ENCODE measurements at places on chromosomes 11 and 22.

- DNase-seq: peak; percentile 64
Measured at GRCh38 chr22:40040927-40041326, 46.2 kb downstream of the FAM83F start.

GRCh38 chr22:38305471-38306448, 11.5 kb downstream of the CSNK1E start:
- no peak for DNase-seq

DNA sequence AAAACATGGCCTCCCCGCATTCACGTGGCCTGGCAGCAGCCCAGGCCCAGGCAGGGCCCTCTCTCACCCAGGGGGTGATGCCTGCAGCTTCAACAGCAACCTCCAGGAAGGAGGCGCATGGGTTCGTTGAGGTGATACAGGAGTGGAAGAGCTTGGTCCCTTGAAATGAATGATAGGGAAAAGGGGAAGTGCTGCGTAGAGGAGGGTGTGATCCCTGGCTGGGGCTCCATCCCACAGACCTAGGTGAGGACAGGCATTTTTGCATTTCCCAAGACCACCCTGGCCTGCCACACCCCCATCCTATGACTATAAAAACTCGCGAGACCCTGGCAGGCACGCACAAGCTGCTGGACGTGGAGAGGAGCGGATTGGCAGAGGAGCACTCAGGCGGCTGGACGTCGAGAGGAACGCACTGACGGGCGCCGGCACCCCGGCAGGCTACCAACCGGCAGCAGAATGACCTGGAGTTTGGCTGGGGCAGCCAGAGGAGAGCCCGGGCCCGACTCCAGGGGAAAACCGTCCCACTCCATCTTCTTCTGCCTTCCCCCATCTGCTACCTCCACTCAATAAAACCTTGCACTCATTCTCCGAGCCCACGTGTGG, 32.6 kb downstream of the RTN4R start:
- no peak for DNase-seq

DNA sequence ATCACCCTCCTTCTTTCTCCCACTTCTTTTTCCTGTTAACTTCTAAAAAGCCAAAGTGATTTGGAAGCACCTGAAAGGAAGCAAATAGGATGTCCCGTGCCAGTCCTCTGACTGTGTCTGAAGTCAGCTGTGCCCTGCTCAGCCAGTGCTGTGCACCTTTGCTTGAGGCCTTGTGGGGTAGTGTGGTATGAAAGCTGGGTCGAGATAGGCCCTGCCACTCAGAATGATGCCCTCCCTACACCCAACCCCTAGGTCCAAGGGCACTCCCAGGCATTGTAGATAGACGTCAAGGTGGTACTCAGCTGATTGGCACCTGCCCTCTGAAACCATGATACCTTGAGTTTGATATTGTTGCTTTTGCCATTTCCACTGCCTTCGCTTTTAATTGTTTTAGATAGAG, 83.6 kb upstream of the RASSF10 start:
- DNase-seq: no peak

GRCh38 chr22:17540481-17540880, 22.8 kb upstream of the SLC25A18 start:
- no peak for DNase-seq

DNA sequence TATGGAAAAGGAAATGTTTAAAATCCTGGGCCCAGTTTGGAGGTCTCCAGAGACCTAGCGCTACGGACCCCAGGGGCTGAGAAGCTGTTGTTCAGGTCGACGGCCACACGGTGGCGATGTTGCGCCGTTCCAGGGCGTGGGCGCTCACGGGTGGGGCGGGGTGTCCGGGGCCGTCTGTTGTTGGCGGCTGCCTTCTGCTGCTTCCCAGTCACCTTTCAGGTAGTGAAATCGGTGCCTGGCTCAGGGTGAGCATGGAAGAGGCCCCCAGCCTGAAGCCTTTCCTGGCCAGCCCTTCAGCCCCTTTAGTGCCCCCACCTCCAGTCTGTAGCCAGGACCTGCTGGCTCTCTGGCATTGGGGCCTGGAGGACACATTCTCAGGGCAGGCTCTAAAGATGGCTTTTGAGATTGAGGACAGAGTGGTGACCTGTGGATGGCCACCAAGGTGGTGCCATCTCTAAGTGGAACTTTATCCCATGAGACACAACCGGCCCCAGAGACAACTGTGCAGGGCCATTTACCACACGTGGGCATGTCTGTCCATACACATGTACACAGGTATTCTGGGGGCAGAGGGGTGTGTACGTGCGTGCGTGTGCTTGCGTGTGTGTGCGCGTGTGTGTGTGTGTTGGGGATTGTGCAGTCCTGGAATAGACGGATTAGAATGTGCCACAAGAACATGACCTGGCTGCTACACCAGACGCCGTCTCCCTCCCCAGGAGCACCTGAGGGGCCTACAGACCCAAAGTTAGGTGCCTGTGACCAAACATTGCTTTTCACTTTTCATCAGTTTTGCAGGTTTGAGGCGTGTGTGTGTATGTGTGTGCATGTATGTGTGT, 53.8 kb downstream of the ST14 start:
- peak; percentile 5 for DNase-seq

DNA sequence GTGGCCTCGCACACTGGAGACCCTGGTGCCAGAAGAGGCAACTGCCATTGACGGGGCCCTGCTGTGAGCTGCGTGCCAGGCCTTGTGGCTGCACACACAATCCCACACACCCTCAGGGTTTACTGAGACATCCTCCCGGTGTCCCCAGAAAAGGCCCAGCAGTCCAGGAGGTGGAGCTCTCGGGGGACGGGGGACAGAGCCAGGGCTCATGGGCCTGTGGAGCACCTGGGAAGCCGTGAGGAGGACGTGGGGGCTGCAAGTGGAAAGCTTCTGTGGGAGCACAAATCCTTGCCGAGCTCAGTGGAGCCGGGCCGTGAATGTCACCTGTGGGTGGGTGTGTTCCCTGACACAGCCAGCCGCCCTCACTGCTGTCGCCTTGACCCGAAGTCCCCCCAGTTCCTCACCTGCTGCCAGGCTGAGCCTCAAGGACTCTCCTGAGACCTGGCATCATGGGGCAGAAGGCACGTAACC, 609.7 kb downstream of the TBC1D22A start:
- DNase-seq: no peak
